ENCODE measurements at places on chromosomes 5 and 9. TPM values are rescaled to one million over a fixed set of nuclear protein-coding genes. Genes with fewer than 3 reads are reported as not detected.

CDKN2A gene
- total RNA-seq = 2.3 TPM

BRD3 gene
- 42.7 TPM for total RNA-seq

B4GALT7 gene
- total RNA-seq = 27.9 TPM

GRCh38 chr5:59115345-59115744 is 532.5 kb downstream of the RAB3C start:
- DNase-seq = no peak

DNA sequence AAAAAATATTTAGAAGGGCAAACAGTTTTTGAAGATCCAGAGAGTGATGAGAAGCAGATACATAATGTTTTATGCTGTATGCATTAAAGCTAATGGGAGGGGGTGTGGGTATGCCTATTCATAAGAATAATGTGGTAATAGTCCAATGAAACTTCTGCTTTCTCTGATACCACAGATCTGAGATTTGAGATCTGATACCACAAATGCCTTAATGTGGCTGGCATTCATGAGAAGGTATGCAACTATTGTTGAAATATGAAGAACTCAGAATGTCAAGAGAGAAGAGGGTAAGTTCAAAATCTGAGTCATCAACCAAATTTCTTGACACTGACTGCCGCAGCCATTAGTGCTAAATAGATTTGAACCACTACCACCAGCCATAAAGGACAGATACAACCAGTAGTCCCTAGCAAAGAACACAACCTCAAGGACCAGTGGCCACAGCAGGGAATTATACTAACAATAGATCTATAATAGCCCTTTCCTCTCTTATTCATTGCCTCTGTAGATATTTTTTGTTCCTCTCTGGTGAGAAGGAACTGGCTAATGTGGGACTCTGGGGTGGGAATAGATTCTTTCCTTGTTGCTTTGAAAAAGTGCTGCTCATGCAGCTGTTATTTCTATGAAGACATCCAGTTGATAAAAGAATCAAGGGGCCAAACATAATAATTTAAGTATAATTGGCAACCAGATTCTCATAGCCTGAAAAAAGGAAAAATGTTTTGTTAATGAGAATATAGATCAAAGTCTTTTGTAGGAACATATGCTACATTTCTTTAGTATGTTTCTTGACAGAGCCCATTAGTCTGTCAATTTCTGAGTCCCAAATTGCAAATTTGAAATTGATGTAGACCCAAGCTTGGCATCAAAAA is 256.5 kb upstream of the ZNF608 start:
- DNase-seq = no peak

- DNase-seq = no peak
These were observed 708.1 kb upstream of the RGMB start for GRCh38 chr5:98065261-98065909.

GRCh38 chr9:87685871-87686519 is 39.9 kb upstream of the CTSL start:
- DNase-seq = peak; percentile 11

DNA sequence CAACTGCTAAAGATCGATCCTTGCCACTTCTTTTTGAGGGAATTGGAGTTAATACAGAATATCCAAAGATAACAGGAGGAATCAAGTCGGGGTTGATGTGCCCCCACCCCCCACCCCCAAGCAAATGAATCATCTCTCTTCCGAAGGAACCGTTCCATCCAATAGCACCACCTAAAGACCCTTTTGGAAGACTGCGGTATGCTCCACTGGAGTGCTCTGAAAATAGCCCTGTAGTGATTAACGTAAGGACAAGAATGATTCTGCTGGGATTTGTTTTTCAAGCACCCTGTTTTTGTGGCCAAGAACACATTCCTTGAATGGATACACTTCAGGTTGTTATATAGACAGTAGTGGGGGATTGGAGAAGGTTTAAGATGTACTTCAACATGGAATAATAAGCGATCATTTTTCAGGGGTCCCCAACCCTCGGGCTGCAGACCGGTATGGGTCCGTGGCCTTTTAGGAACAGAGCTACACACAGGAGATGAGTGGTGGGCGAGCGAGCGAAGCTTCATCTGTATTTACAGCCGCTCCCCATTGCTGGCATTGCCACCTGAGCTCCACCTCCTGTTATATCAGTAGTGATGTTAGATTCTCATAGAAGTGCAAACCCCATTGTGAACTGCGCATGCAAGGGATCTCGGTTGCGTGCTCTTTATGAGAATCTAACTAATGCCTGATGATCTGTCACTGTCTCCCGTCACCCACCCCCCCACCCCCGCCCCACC is 44.5 kb upstream of the TMEM252 start:
- no peak for DNase-seq

DNA sequence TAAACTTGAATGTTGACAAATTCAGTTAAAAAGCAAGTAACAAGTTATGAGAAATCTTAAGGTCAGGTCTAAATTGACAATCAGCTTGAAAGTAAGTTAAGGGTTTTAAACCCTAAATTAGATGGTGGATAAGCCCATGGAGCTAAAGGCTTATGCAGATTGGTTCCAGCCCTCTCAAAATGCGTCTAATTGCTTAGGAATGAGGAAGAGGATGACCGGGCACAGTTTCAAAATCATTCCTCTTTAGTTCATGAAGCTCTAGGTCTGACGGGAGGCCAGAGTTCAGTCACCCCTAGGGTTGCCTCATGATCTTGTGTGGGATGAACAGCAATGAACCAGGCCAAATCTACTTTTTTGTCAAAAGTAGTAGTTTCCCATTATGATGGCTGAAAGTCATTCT is 75.4 kb downstream of the SLC38A9 start:
- no peak for DNase-seq

DNA sequence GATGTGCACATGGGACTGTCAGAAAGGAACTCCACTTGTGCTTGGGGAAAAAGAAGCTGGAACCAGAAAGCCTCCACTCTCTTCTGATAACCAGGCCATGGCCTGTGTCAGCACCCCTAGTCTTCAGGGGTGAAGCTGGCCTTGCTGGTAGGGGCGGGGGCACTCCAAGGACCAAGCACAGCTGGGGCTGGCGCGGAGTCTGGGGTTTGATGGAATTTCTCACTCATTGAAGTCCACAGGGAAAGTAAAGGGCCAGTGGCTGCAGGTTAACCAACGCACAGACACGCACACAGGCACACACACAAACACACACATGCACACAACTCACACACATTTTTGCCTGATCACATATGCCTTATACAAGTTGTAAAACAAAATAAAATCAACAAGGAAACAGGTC is 1.6 kb upstream of the COL5A1 start:
- DNase-seq = no peak
